NCI-H187 treated with DMSO at 0.1 percent for 48 hours (cell line): ENCODE measurements at places on chromosomes 1 and 21.

DNA sequence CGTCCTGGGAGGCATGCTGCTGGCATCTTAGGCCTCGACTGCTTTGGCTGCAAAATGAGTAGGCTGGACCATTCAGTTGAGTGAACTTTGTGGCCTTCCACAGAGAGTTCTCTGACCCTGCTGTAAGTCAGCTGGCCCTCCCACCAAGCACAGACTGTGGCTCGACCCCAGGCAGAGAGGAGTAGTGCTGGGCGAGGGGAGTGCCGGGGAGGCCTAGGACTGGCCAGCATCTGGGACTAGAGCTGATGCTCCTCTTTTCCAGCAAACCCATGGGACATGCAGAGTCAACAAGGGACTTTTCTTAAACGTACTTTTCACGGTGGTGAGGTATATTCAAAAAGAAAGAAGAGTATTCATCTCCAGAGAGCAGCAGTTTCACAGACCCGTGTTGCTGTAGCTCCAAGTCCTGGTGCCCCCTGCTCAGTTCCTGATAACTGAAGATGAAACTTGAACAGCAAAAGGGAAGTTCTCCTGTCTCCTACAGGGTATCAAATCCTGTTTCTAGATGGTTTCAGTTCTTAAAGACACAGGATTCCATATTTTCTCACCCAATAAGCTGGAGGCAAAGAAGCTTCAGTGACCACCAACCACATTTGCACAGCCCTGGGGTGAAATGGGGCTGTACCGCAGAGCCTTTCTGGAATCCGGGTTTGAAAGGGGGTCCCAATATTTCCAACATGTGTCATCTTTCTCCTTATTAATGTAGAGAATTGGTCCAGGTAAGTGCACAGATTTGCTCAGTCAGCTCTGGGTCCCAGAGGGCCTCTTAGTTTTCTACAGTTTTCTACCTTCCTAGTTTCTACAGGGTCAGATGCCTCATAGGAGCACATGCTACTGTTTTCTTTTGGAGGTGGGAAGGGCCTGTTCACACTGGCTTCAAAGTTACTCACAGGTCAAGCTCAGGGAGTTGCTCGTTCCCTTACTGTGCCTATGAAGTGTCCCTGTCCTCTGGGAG is 20.9 kb downstream of the BATF3 start:
- no peak for DNase-seq

- no peak for DNase-seq
These were observed 108.6 kb downstream of the GDAP2 start for GRCh38 chr1:117820694-117821381.

DNA sequence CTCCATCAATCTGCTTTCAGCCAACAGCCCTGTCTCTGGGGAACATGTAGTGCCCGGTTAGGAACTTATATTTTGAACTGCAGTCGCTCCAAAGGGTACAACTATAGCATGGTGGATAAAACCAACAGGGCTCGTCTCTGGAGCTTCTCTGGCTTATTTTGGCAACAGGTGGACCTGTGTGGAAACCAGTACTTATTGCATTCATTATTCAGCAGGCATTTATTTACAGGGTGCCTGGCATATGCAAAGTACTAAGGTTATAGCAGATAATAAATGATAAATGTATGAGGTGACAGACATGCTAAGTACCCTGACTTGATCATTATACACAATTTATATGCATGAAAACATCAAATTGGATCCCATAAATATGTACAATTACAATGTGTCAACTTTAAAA is 93.7 kb downstream of the RGS7 start:
- DNase-seq, result no peak

- DNase-seq, result no peak
These were observed 22.6 kb upstream of the RAB3GAP2 start for GRCh38 chr1:220294846-220295301.

DNA sequence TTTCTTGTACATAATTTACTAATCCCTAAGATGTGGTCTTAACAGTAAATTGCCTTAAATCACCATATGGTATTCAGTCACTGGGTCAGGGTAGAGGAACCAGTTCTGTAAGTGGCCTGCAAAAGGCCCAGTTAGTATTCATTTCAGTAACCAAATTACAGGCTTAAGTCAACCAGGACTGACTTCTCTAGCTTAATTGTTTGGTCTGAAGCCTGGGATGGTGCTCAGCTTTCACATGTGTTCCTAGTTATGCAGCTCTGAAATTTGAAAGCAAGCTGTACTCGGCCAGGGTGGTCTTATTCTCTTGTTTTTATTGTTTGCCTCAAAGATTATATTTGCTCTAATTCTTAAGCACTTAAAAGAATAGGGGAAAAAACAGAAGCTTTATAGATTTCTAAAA is 144.6 kb downstream of the MAGI3 start:
- DNase-seq, result no peak

DNA sequence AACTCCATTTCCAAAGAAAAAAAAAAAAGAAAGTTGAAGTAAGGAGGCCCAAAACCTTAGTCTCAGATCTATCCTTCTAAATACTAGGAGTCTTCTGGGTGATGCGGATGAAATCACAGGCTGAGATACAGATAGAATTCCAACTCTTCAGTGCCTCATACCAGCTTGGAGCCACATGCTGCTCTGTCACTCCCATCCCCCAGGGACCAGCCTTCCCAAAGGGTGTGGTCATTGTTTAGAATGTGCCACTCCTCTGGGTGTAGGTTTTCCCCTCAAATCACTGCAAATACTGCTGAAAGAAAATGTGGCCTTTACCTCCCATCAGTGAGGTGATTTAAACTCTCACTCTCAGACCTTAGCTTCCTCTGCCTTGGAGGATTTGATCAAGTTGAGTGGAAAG is 112.9 kb downstream of the CDC7 start:
- DNase-seq, result no peak

- DNase-seq, result no peak
These were observed 20.4 kb upstream of the EVA1B start for GRCh38 chr1:36343651-36344394.

DNA sequence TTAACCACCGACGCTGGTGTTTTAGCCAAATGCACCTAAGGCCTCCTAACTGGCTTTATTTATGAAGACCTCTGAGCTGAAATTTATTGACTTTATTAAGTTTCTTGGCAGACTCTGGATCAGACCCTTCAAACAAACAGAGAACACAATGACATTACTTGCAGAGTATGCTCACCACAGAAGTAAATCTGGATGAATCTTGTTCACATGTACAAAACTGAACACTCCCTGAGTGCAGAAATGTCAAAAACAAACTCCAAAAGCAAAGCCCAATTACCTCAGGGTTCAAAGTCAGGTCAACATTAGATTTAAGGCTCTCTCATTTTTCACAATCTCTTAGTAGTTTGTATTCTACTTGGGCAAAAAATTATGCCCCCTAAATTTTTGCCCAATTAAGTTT is 218.6 kb downstream of the SLC45A1 start:
- no peak for DNase-seq

- no peak for DNase-seq
These were observed 4.0 kb upstream of the HLX start for GRCh38 chr1:220875260-220875659.

DNA sequence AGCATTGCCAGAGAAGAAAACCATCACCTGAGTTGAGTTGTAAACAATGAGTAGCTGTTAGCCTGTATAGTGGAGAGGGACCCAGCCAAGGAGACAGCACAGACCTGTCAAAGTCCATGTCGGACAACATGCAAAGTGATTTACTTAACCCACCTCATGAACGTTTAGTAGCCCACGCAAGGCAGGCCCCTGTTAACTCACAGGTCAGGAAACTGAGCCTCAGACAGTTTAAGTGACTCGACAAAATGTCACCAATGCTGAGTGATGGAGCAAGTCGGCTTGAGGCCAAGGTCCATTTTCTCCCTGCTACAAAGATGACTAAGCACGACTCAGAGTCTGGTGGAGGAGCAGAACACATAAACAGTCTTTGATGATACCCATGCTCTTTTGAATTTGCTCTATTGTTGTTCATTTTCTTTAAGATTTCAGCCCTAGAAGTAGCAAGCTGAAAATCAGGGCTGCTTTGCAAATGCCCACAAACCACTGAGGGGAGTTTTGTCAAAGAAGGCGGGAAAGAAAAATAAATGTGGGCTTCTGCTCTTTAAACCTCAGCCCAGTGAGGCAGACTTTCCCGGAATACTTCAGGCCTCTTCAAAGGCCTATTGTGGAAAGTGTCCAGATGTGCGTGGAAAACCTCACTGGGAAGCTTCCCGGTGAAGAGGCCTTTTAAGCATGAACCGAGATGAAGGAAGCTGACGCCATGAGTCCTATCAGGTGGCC is 83.8 kb upstream of the HOOK1 start:
- DNase-seq, result no peak

DNA sequence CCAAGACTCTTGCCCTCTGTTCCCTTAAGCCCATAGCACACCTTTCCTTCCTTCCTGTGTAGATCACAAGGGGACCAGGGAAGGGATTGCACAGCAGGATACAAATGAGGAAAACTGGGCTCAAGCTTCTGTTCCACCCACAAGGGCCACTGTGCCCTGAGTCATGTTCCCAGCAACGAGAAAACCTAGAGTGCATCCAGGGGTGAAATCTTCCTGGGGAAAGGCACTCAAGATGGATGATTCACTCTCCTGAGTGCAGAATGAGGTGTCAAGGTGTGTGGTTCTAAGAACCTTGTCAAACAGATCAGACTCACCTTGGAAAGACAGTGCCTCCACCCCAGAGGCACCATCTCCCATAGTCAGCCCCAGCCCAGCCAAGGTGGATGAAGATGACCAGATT is 40.7 kb upstream of the EYA3 start:
- DNase-seq, result no peak

DNA sequence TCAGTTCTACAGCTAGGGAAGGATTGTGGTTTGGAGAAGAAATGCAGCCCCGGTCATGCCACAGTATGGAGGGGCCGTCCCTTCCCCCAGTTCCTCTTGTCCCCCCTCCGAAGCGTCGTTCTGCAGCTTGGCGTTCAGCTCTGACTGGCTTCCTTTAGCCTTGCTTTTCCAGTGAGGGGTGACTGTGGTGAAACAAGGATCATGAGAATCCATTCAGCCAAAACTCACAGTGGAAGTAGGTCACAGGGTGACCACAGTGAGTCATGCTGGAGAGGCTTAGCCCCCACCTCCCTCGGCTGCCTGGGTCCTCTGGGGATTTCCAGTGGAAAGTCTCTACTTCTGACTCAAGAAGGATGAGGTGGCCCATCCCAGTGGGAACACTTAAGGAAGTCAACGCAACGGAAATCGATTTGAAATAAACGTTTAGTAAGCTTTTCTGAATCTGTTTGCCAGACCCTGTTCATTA is 37.3 kb upstream of the COL6A2 start:
- DNase-seq, result no peak

DNA sequence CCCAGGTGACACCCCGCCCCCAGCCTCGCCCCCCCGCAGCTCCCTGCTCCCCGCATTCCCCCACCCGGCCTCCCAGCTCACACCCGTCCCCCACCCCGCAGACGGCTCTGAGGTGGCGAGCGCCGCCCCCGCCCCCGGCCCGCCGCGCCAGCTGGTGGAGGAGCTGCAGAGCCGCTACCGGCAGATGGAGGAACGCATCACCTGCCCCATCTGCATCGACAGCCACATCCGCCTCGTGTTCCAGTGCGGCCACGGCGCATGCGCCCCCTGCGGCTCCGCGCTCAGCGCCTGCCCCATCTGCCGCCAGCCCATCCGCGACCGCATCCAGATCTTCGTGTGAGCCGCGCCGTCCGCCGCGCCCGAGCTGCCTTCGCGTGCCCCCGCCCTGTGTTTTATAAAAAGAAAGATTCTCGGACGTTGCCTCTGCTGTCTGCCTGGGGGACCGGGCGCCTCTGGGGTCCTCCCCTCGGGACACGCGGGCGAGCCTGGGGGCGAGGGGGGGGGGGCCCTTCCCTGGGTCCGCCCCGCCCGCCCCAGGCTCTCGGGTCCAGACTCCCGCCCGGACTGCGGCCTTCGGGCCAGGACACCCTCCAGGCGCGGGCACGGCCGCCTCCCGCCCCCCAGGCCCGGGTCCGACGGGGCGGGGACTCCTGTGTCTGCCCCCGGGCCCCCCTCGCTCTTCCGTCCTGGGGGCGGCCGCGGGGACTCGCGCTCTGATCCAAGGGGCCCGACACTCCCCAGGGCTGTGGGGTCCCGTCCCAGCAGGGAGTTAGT is 1.6 kb upstream of the MMP23B start:
- peak; percentile 24 for DNase-seq

DNA sequence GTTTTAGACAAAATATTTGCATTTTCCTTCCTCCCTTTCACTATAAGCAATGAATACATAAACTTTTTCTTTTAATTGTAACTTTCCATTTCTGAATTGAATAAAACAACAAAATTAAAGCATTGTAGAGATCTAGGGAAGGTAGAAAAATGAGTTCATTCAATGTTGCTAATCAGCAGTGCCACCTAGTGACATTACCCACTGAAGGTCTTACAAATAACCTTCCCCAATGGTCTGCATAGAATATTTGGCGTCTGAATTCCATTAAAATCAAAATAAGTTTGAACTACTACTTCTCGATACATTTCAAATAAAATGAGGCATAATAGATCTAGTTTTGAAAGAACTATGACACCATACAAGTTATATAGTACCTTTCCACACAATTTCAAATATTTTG is 19.6 kb downstream of the FH start:
- DNase-seq, result no peak

GRCh38 chr1:8211883-8212579 is 105.9 kb upstream of the SLC45A1 start:
- DNase-seq, result no peak

GRCh38 chr21:39675993-39676661 is 63.4 kb downstream of the B3GALT5 start:
- DNase-seq, result peak; percentile 99

DNA sequence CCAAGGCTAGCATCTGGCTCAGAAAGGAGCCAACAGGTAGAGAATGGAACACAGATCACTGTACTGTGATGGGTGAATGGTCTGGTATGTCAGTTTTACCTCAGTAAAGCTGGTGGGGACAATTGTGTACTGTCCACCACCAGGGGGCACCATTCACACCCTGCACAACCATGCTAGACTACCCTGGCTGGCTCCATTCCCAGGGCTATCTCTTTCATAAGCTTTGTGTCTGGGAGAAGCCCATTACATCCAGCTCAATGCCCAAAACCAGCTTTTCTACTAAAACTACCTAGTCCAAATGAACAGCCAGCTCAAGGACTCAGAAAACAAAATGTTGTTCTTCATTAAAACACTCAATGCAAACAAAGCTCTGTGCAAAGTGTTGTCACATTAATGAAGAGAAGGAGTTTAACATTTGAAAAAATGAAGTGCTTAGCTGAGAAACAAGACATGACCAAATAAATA is 62.0 kb upstream of the RASAL2 start:
- DNase-seq, result peak; percentile 43

GRCh38 chr1:200970771-200971427 is 52.6 kb downstream of the KIF21B start:
- DNase-seq, result no peak

- DNase-seq, result no peak
These were observed 14.8 kb upstream of the ZFP69B start for GRCh38 chr1:40435471-40435870.

- DNase-seq, result peak; percentile 3
These were observed 235.9 kb upstream of the DMRTA2 start for GRCh38 chr1:50659107-50659662.

GRCh38 chr1:189868021-189868420 is 609.6 kb downstream of the BRINP3 start:
- no peak for DNase-seq
